ENCODE measurements at places on chromosomes 6 and 20. TPM values are rescaled to one million over a fixed set of nuclear protein-coding genes. Genes with fewer than 3 reads are reported as not detected.

DNA sequence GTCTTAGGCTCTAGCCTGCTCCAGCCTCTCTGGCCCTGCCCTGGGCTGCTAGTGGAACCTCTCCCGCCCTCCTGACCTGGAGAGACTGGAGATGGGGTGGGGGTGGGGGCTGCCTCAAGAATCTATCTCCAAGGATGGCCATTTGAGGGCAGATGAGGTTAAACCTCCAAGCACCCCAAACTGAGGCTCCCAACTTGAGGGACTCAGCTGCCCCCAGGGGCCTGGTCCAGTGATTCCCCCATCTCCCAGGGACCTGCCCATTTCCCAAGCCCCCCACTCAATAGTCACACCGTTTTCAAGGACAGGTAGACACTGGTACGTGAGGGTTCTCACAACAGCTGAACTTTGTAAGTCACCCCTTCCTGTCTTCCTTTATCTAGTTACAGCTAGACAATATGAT lies 7.1 kb upstream of the BPIFB1 start:
- DNase-seq: no peak

GRCh38 chr6:160692369-160692959 lies 9.6 kb upstream of the PLG start:
- DNase-seq: peak; percentile 4

- DNase-seq: no peak
These were observed 489.5 kb downstream of the CBLN4 start for GRCh38 chr20:55515832-55516231.

DNA sequence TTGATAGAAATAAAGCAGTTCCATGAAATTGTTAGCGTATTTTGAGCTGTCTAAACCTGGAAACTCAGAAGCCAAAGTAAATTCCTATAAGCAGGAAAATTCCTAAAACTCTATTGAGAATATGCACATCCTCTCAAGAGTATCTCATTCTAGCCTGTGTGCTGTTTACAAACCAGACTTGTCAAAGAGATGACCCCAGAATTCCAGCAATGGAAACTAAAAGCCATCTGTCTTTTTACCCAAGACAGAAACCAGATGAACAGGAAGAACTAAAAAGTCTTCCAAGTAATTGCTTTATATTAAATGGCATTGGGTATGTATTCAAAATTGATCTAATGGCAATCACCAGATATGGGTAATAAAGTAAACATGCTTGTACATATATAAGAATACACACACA lies 92.6 kb downstream of the COL19A1 start:
- no peak for DNase-seq

GRCh38 chr6:155708100-155708499 lies 252.5 kb upstream of the NOX3 start:
- no peak for DNase-seq

GRCh38 chr6:137363805-137364138 lies 130.4 kb downstream of the OLIG3 start:
- DNase-seq: peak; percentile 28

DNA sequence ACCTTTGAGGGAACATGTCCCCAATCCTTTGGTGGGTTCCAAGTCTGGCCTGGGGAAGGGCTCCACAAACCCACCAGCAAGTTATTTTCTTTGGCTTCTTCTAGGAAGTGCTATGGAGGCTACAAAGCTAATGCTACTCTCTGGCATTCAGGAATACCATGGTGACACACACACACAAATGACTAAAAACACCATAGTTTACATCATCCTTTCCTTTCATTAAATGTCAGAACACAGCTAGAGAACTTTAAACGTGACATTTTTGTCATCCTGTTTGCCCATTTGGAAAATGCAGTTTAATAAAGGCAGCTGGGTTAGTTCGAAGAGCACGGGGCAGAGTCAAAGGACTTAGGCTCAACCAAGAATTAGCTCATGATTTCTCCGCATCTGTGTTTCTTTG lies 40.2 kb upstream of the PROKR2 start:
- DNase-seq: peak; percentile 25

DNA sequence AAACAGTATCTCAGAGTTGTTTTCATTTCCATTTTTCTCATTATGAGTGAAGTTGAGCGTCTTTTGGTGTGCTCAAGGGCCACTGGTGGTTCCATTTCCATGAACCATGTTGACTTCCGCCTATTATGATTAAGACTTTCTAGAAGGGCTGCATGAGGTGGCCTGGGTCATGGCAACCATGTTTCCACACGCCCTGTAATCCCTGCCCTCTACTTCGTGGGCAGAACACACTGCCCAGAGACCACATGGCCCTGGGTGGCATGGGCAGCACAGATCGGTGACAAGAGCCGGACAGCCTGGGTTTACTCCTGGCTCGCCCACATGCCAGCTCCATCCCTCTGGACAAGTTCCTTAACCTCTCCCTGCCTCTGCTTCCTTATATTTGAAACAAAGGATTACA lies 14.8 kb downstream of the PRPH2 start:
- DNase-seq: no peak

DNA sequence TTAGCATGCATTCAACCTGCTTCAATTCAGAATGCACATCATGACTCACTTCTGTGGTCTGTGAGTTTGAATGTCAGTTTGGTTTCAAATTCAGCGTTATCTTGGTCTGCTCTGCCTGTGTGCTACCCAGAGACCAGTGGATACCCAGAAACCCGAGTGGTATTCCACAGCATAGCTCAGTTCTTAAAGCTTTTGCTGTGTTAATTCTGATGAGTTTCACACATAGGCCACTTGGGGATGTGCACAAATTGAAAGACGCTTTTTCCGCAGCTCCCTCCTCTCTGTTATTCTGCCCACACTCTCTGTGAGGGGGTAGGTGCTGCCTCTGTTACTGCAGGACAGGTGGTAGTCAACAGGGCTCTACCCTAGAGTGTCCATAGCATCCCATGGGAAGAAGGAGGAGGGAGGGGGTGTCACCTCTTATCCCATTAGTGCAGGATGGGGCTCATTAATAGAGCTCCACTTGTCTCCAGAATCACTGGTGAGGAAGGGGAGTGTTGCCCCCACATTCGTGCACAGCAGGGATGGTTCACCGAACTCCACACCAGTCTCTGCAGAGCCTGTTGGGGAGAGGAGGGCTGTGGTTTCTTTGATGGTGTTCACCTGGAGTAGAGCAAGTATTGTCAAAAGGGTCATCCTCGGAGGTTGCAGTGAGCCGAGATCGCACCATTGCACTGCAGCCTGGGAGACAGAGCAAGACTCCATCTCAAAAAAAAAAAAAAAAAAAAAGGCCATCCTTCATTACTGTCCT lies 29.2 kb upstream of the SDCBP2 start:
- DNase-seq: no peak

GRCh38 chr6:69416776-69417175 lies 380.0 kb downstream of the LMBRD1 start:
- no peak for DNase-seq

GRCh38 chr6:166530211-166531095 lies 56.0 kb downstream of the RAMACL start:
- no peak for DNase-seq

DNA sequence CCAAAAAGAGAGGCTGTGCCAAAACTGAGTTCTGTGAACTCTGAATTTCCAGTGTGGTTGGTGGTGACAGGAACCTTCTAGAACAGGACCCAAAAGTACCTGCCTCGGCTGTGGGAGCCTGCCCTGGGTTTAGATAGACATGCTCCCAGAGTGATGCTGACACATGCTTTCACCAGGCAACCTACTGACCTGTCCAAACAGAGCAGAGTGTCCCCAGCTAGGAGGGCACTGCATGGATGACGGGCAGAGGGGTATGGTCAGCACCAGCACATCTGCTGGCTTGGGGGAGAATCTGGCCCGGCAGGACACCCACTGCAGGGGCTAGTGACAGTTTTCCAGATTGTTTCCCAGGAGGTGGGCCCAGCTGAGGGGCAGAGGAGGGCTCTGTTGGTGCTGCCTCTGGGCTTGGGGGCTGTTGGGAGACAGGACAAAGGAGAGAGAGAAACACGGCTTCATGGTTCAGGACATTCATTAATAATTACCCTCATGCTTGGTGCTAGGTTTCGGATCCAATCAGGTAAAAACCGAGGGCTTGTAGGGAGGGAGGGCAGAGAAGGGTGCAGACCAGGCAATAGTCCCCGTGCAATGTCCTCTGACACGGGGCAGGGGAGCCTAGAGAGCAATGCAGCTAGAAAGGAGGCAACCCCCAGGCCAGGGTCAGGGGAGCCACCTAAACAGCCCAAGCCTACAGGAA lies 15.0 kb downstream of the KCNK5 start:
- DNase-seq: no peak

- no peak for DNase-seq
These were observed 58.0 kb upstream of the GATA5 start for GRCh38 chr20:62533591-62534495.

DNA sequence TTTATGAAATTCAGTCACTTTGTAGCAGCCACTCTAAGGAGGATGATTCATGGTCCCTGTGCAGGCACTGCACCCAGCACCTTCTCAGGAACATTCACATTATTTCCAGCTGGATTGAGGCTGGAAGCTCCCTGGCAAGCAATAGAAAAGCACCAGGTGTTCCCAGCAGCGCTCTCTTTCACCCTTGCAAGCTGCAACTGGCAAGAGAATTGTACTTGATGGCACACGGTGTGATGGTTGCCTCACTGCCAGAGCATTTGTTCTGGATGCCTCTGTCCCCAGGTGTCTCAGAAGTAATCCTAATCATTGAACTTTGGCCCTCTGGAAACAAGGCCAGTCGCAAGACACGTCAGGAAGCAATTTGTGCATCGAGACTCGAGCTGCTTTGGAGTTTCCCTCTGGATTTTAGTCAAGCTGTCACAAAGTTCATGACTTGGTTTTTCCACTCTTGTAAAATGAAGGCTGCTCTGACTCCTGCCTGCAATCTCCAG lies 24.9 kb upstream of the PHACTR2 start:
- DNase-seq: no peak

DNA sequence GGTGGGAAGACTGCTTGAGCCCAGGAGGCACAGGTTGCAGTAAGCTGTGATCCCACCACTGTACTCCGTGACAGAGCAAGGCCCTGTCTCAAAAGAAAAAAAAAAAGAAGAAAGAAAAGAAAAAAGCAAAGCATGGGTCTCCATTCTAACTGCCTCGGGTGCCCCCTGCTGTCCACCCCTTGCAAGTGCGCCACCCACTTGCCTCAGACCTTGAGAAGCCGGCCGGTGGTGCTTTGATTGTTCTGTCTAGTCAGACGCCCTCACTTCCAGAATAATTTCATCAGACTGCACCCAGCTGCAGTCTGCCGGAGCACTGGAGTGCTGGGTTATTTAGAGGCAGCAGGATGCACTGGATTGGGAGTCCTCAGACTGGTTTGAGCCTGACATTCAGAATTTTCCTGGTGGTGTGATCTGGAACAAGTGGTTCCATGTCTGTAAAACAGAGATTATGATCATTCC lies 17.6 kb upstream of the TM9SF4 start:
- DNase-seq: peak; percentile 87

DNA sequence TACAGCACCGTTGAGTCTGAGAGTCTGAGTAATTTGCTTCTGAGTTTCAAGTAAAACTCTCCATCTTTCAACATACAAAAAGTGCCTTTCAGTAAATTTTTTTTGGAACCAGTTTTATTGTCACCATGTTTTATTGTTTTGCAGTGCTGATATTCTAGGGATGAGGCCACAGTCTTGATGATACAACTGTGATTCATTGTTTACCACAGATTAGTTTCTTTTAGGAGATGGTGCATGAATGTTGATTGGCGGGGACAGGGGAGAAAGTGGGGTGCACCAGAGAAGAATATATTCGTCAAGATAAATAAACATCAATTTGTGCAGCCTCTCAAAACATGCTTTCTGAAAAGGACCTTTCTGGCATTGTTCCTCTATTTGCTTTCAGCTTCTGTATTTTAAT lies 109.0 kb downstream of the MCHR2 start:
- DNase-seq: no peak

- DNase-seq: no peak
These were observed 165.7 kb upstream of the RREB1 start for GRCh38 chr6:6942091-6942490.

- DNase-seq: peak; percentile 30
These were observed 544 bp upstream of the NRM start for GRCh38 chr6:30691208-30691847.

DNA sequence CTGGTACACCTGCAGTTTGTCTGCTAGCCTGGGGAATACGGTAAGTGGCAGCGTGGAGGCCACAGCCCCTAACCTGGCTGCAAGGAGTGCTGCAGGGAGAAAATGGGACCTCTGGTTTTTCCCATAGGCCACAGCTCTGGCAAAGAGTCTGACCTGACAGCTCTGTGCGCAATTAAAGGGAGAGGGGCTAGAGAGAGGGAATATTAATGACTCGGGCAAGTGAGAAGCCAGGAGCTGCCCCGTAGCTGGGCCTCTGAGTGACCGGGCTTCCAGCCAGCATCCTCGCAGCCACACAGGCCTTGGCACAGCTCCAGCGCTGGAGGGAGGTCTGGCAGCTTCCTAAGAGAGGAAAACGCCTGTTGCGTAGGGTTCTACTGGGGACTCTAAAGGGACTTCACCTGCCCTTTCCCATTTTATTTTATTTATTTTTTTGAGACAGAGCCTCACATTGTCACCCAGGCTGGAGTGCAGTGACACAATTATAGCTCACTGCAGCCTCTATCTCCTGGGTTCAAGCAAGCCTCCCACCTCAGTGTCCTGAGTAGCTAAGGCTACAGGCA lies 18.2 kb upstream of the OCSTAMP start:
- DNase-seq: peak; percentile 74

GRCh38 chr6:140784573-140784972 lies 1348.2 kb upstream of the GJE1 start:
- peak; percentile 2 for DNase-seq

GRCh38 chr20:31670371-31671228 lies 32.9 kb downstream of the COX4I2 start:
- no peak for DNase-seq

GRCh38 chr6:166465003-166465399 lies 82.3 kb upstream of the MPC1 start:
- no peak for DNase-seq

GRCh38 chr6:148035806-148036390 lies 306.7 kb upstream of the SASH1 start:
- DNase-seq: no peak

- DNase-seq: no peak
These were observed 841.8 kb downstream of the PHF3 start for GRCh38 chr6:64477391-64477790.

- no peak for DNase-seq
These were observed 11.8 kb downstream of the SRC start for GRCh38 chr20:37357481-37358365.

GRCh38 chr6:75246386-75246785 lies 2.8 kb upstream of the COX7A2 start:
- DNase-seq: peak; percentile 14

- no peak for DNase-seq
These were observed 132.6 kb upstream of the MTHFD1L start for GRCh38 chr6:150732765-150733539.

ACTL10 gene
- polyA plus RNA-seq: 1.7 TPM

DLGAP4 gene
- 68.1 TPM for polyA plus RNA-seq

PDYN gene
- not detected for polyA plus RNA-seq

HAO1 gene
- polyA plus RNA-seq: not detected

BPIFB4 gene
- not detected for polyA plus RNA-seq

LINC00237 gene
- polyA plus RNA-seq: not detected

GSTA4 gene
- 37.9 TPM for polyA plus RNA-seq

LKAAEAR1 gene
- 0.59 TPM for polyA plus RNA-seq

MUCL3 gene
- polyA plus RNA-seq: not detected

TCF15 gene
- polyA plus RNA-seq: not detected

FOXS1 gene
- polyA plus RNA-seq: not detected

TMC2 gene
- not detected for polyA plus RNA-seq

Data from GM23248 (cell line).